Activated CD8-positive, alpha-beta memory T cell treated with anti-CD3 and anti-CD28 coated beads for 1 hour (primary cell): ENCODE measurements at places on chromosomes 4 and X.

DNA sequence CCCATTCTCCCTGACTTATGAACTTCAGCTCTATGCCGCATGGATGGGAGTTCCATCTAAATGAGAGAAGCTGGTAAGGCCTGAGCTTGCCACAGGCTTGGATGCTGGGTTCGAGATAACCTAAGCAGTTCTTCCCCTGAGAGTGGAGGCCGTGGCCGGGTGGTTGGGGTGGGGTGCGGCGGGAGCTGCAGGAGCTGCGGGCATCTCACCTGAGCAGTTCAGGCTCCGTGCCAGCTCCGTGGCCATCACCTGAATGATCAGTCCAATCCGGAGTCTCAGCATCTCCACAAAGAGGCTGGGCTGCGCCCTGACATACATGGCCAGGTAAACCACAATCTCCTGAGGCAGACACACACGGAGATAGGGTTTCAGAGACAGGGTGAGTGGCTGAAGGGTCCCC lies 77.6 kb downstream of the PHKA2 start:
- no peak for DNase-seq

DNA sequence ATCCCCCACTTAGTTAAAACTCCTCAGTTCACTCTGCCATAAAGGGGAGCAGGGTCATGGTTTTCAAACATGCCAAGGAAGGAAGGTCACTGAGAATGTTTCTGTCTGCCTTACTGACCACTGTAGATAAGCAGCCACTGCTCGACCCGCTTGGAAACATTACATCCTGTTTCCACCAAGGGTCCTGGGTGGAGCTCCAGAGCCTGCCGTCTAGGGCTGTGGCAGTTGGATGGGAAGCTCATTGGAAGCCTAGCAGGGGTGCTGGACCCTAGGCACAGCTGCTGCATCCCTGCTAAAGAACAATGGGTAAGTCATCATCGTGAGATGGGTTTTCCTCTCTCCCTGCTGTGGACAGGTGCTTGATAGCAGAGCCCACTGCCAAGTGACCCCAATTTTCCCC lies 76.0 kb upstream of the SRD5A3 start:
- DNase-seq = no peak

DNA sequence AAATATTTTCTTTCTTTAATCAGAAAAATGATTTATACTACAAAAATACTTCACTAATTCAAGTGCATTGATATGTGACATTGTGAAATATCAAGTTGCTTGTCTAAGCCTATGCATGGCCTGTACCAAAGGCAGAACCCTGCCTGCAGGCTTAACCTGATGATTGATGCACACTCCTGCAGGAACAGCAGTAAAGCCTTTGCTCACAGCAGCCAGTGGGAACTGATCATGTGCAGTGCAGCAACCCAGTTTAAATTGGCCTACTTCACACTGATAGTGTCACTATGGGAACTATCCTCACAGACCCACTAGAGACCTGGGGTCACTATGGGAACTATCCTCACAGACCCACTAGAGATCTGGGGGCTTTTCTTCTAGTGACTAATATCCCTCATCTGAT lies 603.8 kb downstream of the RAPGEF2 start:
- no peak for DNase-seq

- no peak for DNase-seq
Observed at GRCh38 chrX:136321532-136321931, 20.8 kb downstream of the ADGRG4 start.

GRCh38 chr4:170122252-170122651 lies 32.5 kb upstream of the AADAT start:
- no peak for DNase-seq

DNA sequence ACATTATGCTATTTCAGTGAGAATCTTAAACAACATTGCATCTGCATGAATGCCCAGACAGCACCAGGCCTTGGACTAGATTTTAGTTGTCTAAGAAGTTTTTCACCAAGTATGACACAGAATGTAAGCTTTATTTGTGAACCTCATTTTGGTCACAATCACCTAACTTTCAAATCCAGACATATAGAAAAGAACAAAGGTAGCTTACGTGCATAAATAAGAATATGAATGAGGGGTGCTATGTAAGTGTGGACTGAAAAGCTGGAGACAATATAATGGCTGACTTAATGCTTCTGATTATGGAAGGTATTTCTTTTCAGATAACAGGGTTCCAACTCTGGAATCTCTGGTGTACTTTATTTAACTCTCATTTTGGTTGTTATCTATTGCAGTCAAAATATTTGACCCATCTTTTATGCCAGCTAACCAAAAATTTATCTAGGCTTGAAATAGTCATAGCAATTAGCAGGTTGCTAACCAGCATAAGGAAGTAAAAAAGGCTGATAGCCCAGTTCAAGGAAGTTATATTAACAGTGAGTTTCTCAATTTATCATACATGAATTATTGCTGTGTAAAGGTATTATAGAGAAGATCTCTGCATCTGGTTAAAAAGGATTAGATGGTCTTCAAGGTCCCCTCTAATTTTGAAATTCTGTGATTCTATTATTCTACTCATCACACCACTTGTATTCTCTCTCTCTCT lies 36.5 kb downstream of the SLC7A11 start:
- no peak for DNase-seq

DNA sequence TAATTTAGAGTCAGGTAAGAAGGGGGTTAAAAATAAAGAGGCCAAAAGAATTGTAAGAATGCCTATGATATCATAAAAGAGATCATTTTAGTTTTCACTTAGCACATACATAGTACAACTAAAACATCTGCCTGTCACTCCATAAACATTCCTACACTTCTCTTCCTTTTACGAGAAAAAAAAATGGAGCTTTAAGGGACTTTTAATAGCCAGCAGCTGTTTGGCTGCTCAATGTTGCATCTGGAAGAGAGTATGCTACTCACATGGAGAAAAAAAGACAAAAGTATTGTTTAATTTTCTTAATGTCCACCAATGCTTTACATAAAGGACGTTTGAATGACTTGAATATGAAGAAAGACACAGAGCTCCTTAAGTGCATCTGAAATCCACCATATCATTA lies 48.7 kb upstream of the TNIP3 start:
- no peak for DNase-seq

GRCh38 chrX:151929126-151929525 lies 16.4 kb downstream of the MAGEA4 start:
- no peak for DNase-seq

DNA sequence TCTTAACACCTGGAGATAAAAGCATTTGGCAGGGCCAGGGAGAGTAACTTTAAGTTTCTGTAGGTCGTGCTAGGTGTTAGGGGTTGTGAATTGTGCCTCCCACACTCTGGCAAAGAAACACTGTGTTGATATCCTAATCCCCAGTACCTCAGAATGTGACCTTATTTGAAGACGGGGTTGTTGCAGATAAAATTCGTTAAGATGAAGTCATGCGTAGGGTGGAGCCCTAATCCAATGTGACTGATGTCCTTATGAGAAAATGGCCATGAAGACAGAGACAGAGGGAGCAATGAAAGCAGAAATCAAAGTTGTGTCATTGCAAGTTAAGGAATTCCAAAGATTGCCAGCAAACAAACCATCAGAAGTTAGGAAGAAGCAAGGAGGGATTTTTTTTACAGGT lies 40.5 kb upstream of the BBS12 start:
- no peak for DNase-seq

- DNase-seq = no peak
Observed at GRCh38 chrX:43756076-43756475, 100.0 kb downstream of the MAOA start.

DNA sequence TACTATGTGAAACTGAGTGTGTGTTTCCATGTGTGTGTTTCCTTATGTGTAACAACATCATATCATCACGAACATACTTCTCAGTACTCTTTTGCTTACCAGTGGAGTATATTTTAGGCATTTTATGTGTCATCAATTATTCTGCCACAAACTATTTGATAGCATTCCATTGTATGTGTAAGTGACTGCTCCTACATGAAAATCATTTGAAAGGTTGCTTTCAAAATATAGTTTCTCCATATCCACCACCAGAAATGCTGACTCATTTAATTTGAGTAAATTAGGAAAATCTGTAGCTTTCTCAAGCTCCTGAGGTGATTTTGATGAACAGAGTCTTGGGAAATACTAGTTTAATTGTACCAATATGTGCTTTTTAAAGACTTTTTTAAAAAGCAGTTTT lies 376.2 kb downstream of the PCDH18 start:
- DNase-seq = no peak

GRCh38 chrX:53930515-53931380 lies 113.5 kb downstream of the PHF8 start:
- no peak for DNase-seq

DNA sequence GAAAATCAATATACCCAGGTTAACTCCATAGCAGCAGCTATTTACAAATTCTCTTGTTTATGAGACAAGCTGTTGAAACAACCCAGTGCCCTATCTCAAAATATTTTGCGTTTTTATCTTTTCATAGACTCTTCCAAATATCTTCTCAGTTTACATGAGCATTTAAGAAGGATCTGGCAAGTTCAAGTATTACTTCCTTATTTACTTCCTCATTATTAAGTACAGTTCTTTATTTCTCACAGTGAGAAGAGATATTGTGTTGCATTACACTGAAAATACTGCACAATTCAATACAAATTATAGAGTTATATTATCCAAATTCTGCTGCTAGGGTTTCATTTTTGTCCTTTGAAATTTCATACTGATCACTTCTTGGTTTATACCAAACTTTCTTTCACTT lies 43.6 kb upstream of the UCP1 start:
- no peak for DNase-seq

- no peak for DNase-seq
Observed at GRCh38 chrX:22134681-22135080, 102.6 kb downstream of the PHEX start.

DNA sequence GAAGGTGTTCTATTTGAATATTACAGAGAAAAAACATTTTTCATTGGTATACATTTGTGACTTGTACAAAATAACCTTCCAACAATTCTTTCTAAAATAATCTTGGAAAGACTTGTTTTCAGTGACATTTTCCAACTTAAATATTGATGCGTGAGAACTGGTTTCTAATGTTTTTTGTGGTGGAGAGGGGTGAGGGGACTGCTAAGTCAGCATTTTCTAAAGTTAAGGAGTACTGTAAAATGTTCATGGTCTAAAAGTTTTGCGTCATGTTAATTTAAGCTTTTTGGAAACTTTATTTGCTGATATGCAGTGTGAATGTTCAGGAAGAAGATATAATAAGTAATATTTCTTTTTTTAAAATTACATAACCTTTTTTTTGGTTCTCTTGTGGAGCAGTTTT lies 229.3 kb downstream of the MAGEB5 start:
- DNase-seq = no peak

GRCh38 chr4:87188932-87189331 lies 31.5 kb downstream of the KLHL8 start:
- DNase-seq = no peak
